ENCODE measurements at places on chromosomes 7 and 10. TPM values are rescaled to one million over a fixed set of nuclear protein-coding genes. Genes with fewer than 3 reads are reported as not detected.

OIT3 gene
- not detected for polyA plus RNA-seq

SPDYE11 gene
- polyA plus RNA-seq = not detected

CTTNBP2 gene
- 0.63 TPM for polyA plus RNA-seq

ZNF117 gene
- polyA plus RNA-seq = 2.3 TPM

GIMAP8 gene
- polyA plus RNA-seq = 0.26 TPM

IRF5 gene
- 0.78 TPM for polyA plus RNA-seq

SPDYE2B gene
- polyA plus RNA-seq = not detected

GRCh38 chr7:20470726-20471125 is 140.0 kb downstream of the ITGB8 start:
- DNase-seq = no peak

DNA sequence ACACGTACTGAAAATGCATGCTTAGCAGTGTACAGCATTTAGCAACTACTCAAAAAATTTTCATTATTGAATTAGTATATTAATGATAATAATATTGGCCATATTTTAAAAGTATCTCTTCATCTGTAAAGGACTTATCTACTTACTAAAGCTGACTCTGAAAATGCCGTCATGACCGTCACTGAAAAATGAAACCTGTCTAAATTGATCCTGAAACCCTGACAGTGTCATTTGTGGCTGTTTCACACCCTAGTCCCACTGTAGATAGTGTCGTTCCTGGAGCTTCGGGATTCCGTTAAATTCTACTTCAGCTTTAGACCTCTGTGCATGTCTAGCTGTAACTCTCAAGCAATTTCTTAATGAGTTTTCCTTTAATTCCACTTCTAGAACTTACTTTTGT is 35.8 kb upstream of the EZH2 start:
- DNase-seq = no peak

GRCh38 chr10:23230582-23230981 is 38.5 kb downstream of the PTF1A start:
- no peak for DNase-seq

DNA sequence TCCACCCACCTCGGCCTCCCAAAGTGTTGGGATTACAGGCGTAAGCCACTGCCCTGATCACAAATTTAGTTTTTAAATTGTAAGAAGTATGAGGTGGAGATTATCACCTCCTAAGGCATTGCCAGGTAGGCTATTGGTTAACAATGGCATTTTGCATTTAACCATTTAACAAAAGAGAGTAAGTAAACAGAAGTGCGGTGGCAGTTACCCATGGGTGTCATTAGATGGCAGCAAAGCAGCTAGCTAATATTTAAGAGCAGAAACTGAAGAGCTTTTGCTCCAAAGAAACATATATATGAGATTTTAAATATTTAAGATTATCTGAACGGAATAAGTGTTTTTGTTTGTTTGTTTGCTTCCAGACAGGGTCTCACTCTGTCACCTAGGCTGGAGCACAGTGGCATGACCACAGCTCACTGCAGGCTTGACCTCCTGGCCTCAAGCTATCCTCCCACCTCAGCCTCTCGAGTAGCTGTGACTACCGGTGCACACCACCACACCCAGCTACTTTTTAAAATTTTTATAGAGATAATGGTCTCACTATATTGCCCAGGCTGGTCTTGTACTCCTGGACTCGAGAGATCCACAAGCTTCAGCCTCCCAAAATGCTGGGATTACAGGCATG is 325.5 kb upstream of the C7orf33 start:
- DNase-seq = no peak

DNA sequence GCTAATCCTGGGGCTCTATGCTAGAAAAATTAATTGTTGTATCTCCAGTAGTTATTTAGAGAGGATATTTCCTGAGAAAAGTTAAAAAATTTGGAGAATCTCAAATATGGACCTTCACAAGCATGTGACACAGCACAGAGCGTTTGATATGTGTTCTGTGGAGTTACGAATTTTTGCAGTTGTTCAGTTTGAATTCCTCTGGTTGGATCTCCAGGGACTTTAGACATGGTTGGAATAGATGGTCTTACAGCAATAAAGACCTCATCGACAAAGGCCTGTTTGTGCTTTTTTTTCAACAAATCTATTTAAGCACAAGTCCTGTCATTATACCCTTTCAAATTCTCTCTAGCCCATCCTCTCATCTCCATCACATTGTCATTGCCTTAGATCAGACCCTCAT is 138.0 kb downstream of the TES start:
- DNase-seq = no peak

- no peak for DNase-seq
These were observed 22.7 kb upstream of the TCTN3 start for GRCh38 chr10:95716466-95716865.

- DNase-seq = no peak
These were observed 208.0 kb upstream of the CSTF2T start for GRCh38 chr10:51907361-51907760.

GRCh38 chr7:111082351-111082750 is 8.6 kb upstream of the LRRN3 start:
- DNase-seq = no peak

DNA sequence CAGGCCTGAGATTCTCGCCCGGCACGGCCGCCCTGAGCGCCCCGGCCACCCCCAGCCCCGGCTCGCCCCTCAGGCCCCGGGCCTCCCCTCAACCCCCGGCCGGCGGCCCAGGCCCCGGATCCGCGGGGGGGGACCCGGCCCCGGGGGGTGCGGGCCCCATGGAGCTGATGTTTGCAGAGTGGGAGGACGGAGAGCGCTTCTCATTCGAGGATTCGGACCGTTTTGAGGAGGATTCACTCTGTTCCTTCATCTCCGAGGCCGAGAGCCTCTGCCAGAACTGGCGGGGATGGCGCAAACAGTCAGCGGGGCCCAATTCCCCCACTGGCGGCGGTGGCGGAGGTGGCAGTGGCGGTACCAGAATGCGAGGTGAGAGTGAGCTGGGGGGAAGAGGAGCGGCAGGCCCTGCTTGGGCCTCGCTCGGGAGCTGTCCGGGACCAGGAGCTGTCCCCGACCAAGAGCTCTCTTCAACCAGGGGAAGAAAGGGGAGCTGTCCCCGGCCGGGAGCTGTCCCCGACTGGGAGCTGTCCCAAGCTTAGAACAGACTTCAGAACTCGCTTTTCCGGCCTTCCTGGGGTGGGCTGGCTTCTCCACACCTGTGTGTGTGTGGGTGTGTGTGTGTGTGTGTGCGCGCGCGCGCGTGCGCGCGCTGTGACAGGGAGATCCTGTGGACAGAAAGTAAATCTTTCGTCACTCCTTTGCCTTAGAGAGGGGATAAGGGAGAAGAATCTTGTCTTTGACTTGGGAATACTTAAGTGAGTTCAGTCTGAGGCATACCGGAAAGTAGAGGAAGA is 510 bp downstream of the ZSWIM8 start:
- DNase-seq = no peak

DNA sequence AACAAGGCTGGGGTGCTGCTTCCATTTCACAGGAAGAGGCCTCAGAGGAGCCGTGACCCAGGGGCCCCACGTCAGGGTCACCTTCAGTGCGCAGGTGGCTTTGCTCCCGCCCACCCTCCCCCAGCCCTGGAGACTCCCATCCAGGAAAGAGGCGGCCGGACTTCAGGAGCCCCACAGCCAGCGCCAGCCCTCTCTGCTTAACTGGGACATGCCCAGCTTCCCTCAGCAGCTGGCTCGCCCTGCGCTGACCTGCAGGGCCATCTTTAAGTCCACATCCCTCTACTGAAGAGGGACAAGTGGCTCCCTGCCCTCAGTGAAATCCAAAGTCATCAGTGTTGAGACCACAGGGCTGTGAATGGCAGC is 141.9 kb upstream of the PPP2R2D start:
- no peak for DNase-seq

- DNase-seq = no peak
These were observed 808 bp downstream of the C10orf71 start for GRCh38 chr10:49299816-49300139.

- DNase-seq = no peak
These were observed 569.4 kb downstream of the PTPRN2 start for GRCh38 chr7:158018098-158018762.

GRCh38 chr7:77391230-77391629 is 24.9 kb downstream of the GSAP start:
- no peak for DNase-seq

DNA sequence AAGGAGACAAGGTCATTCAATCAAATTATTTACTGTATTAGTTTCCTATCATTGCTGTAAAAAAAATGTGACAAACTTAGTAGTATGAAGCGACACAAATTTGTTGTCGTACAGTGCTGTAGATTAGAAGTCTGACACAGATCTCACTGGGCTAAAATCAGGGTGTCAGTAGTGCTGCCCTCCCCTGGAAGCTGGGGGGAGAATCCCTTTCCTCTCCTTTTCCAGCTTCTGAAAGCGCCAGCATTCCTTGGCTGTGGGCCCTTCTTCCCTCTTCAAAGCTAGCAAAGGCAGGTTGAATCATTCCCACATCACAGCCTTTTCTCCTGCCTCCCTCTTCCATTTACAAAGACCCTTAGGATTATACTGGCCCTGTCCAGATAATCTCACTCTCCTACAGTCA is 28.0 kb downstream of the VPS41 start:
- no peak for DNase-seq

Data from keratinocyte (primary cell).